ENCODE measurements at places on chromosomes 3 and 15.

DNA sequence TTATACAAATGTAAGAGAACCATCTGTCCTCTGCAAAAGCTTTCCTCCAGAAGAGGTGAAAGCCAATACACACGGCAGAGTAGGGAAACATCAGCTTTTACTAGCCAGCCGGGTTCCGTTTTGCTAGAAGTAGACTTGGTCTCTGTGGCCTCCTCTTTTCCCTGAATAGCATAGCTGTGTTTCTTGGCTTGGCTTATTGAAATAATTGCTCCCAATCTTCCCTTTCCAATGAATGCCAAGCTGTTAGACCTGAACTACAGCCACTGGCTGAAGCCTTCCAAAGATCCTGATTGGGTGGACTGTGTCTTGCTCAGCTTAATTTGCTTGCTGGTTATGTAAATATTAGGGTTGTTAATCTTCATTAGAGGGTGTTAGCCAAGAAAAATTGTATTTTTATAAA, 157.8 kb upstream of the ROPN1 start:
- H3K4me1 ChIP-seq = no peaks in the 10 kb centered on the region
- no peak for DNase-seq
- no peaks in the 10 kb centered on the region for H3K27me3 ChIP-seq

GRCh38 chr3:113423699-113424098, 17.6 kb downstream of the CFAP44 start:
- peaks cover 1% of the 10 kb centered on the region for H3K36me3 ChIP-seq
- H3K27me3 ChIP-seq = no peaks in the 10 kb centered on the region
- H3K4me3 ChIP-seq = no peak overlapping the region
- DNase-seq = no peak
- no peak overlapping the region for H3K27ac ChIP-seq

GRCh38 chr3:144549166-144549565, 577.5 kb downstream of the DIPK2A start:
- H3K27ac ChIP-seq = no peak overlapping the region
- H3K36me3 ChIP-seq = no peaks in the 10 kb centered on the region
- H3K4me3 ChIP-seq = no peak overlapping the region
- DNase-seq = no peak
- peaks cover 55% of the 10 kb centered on the region for H3K4me1 ChIP-seq

- no peak overlapping the region for H3K4me3 ChIP-seq
- no peak overlapping the region for H3K27ac ChIP-seq
- H3K27me3 ChIP-seq = no peaks in the 10 kb centered on the region
- no peaks in the 10 kb centered on the region for H3K4me1 ChIP-seq
- H3K36me3 ChIP-seq = no peaks in the 10 kb centered on the region
- DNase-seq = no peak
These were observed 42.3 kb downstream of the PSMD6 start for GRCh38 chr3:63980830-63981498.

DNA sequence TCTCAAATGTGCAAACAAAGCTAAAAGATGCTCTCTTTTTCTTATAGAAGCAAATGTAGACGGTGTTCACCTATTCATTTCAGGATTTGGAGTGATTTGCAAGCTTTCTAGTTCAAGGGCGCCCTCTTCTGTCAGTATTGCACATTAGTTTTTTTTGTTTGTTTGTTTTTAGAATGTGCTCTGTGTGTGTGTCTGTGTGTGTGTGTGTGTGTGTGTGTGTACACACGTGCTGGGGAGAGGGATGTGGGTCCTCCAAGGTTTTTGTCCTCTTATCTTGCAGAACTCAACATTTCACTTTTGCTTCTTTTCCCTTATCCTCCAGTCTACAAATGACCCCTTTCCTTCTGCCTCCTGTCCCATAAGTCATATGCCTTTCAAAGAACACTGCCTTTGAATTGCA, 23.5 kb downstream of the DNAH1 start:
- no peak overlapping the region for H3K27ac ChIP-seq
- no peak overlapping the region for H3K4me3 ChIP-seq
- no peaks in the 10 kb centered on the region for H3K27me3 ChIP-seq
- H3K4me1 ChIP-seq = no peaks in the 10 kb centered on the region
- no peaks in the 10 kb centered on the region for H3K36me3 ChIP-seq
- peak; percentile 74 for DNase-seq

DNA sequence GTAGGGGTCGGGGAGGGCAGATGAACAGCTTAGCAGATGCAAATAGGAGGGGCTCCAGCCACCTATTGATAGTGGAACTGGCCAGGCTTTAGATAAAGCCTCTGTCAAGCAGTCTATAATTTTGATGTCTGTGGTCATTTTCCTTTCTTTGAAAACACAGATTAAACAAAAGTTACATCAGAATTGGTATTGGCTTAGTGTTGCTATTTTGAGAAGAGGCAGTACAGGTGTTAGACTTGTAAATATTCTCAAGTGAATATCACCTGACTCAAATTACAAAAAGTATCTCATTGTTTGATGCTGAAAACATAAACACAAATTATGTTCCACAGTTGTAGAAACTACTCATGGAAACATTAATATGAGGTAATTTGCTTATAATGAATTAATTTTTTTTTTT, 18.1 kb downstream of the GHRL start:
- H3K4me1 ChIP-seq = no peaks in the 10 kb centered on the region
- no peak overlapping the region for H3K4me3 ChIP-seq
- H3K36me3 ChIP-seq = peaks cover 5% of the 10 kb centered on the region
- no peak overlapping the region for H3K27ac ChIP-seq
- DNase-seq = no peak
